ENCODE measurements at places on chromosomes 16 and 17. TPM values are rescaled to one million over a fixed set of nuclear protein-coding genes. Genes with fewer than 3 reads are reported as not detected.
A peak's percentile ranks its signal among the peaks of the same experiment; 100 is the strongest.

DNA sequence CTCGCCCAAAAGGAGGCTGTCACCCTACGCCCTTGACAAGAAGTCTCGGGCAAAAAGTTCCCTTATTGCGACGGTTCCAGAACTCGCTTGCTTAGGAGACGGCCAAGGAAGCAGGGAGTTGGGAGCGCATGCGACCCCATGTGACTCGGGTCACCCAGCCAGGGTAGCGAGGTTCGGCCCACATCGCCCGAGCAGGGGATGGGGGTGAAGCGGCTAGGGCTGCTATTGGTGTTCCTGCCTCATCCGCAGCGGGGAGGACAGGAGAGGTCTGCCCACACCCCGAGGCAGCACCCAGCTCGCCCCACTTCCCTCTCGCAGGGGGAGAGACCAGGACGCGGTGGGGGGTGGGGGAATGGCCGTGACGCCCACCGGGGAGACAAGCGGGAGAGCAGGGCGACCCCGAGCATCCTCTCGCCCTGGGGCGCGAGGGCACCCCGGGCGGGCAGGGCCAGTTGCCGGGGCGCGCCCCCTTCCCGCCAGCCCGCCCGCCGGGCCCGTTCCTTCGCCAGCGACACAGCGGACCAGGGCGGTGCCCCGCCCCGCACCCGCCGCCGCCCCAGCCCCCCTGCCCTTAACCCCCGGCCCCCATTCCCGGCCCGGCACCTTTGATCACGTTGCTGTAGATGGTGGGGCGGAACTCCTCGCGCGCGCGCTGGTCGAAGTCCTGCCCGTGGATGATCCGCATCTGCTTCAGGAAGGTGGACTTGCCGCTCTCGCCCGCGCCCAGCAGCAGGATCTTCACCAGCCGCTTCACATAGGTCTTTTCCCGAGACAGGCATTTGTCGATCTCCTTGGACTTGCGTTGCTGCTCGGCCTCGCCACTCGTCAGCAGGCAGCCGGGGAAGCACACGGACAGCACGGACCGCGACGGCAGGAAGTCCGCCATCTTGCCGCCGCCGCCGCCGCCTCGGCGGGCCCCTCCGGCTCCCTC is 567 bp downstream of the GNA13 start:
- DNase-seq = peak; percentile 53

- DNase-seq = peak; percentile 4
Measured at GRCh38 chr17:12287953-12288352, 267.3 kb downstream of the MAP2K4 start.

DNA sequence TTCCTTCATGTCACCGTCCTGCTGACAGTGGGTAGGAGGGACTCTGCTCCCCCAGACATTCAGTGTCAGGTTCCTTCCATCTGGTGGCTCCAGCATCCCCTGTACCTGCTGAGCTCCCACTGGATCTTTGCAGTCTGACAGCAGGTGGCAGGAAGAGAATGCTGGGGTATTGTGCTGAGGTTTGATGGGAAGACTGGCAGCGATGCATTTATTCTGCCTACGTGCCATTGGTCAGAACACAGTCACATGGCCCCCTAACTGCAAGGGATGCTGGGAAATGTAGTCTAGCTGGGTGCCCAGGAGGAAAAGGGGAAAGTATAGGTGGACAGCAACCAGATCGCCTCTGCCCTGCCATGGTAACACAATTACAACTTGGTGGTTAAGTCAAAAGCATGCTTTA is 44.4 kb downstream of the IRX3 start:
- DNase-seq = no peak

XAF1 gene
- 45.8 TPM for total RNA-seq

DNA sequence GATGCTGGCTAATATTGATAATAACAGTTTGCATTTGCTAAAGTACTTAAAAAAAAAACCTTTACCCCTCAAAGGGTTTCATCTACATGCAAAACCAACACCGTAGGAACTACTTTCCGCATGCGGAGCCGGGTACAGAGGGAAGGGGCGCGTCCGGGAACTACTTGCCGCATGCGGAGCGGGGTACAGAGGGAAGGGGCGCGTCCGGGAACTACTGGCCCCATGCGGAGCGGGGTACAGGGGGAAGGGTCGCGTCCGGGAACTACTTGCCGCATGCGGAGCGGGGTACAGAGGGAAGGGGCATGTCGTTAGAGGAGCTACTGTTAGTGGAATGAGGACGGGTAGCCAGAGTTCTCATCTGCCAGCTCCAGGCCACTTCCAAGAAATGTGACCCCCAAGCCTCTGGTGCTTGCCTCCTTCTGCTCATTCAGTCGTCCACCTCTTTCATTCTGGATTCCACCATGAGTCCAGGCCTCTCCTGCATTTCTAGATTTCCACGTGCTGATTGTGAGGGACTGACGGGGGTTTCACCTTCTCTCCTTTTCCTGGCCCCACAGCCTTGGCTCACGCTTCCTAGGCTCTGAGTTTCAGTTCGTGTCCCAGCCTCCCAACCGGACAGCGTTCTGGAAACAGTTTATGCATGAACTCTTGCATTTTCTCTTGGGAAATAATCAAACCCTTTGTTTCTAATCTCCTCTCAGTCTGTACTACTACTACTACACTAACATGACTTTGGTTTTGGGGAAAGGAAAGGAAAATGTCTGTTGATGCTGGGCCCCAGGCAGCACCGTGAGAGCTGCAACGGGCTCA is 26.9 kb downstream of the MINK1 start:
- DNase-seq = no peak

ARHGAP44 gene
- 0.64 TPM for total RNA-seq

ADAD2 gene
- not detected for total RNA-seq

C17orf113 gene
- total RNA-seq = 0.32 TPM

SLC47A2 gene
- total RNA-seq = not detected

GRCh38 chr17:19448341-19449268 is 37.6 kb downstream of the RNF112 start:
- peak; percentile 99 for DNase-seq

GRCh38 chr16:88539261-88539651 is 30.9 kb upstream of the ZC3H18 start:
- no peak for DNase-seq

DNA sequence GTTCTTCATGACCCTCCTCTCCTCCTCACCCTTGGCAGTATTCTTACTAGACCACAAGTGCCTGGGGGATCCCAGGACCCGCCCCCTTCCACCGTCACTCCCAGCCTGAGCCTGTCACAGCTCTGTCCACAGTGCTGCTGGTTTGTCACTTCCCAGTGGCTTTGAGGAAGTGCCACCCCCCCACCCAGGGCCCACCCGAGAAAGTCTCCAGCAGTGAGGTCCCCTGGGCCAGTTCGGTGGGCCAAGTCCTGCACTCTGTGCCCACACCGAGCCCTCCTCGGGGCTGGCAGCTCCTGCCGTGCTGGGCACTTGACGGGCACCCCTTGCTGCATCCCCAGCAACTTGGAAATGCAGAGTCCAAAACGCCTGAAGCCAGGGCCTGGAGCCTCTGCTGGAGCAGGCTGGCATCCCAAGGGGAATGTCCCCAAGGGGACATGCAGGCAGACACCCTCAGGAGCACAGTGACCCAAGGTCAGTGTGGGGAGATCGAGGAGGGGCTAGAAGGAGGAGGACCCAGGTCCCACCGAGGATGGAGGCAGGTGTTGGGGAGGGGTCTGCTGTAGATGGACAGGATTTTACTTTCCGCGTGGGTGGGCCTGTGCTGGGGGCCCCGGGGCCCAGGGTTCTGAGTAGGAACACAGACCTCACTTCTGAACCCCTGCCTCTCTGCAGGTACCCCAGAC is 15.5 kb downstream of the MMP15 start:
- DNase-seq = no peak

KCNH6 gene
- not detected for total RNA-seq

SLFN12L gene
- total RNA-seq = not detected

- DNase-seq = peak; percentile 73
Measured at GRCh38 chr17:40486522-40487370, 14.7 kb downstream of the TNS4 start.

TMEM204 gene
- 22.5 TPM for total RNA-seq

- no peak for DNase-seq
Measured at GRCh38 chr17:73455050-73455687, 143.4 kb upstream of the CDC42EP4 start.

SCGB1C2 gene
- not detected for total RNA-seq

DNA sequence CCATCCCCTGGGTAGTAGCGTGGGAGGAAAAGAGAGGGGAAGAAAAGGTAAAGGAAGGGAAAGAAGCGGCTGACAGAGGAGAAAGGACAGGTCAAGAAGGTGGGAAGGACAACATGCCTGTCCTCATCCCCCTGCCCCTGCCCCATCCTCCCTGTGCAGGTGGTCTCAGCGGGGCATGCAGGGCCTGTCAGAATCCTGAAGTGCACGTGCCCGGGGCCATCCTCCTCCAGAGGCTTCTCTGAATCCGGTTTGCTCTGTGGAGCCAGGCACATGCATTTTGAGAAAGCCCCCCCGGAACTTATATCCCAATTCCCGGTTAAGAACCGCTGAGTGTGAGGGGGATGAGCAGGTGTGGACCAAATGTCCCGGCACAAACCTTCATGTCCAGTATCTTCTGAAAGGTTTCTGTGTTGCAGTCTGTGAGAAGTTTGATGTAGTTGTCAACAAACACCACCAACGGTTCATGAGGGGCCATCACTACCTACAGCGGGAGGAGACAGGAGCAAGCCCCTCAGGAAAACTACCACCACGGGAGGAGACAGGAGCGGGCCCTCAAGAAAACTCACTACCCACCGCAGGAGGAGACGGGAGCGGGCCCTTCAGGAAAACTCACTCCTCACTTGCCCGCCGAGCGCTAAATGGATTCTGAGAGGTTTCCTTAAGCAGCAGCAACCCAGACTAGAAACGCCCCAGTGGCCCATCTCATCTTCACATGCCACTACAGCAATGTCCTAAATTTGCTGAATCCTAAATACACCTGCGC is 167.0 kb upstream of the RPH3AL start:
- no peak for DNase-seq

TMEM100 gene
- total RNA-seq = 1.3 TPM

ARL5C gene
- total RNA-seq = not detected

UBALD2 gene
- total RNA-seq = 5.6 TPM

- DNase-seq = no peak
Measured at GRCh38 chr17:64497565-64498035, 746 bp upstream of the POLG2 start.

SIAH1 gene
- total RNA-seq = 28.9 TPM

- no peak for DNase-seq
Measured at GRCh38 chr16:75579281-75579834, 13.2 kb downstream of the GABARAPL2 start.

DNA sequence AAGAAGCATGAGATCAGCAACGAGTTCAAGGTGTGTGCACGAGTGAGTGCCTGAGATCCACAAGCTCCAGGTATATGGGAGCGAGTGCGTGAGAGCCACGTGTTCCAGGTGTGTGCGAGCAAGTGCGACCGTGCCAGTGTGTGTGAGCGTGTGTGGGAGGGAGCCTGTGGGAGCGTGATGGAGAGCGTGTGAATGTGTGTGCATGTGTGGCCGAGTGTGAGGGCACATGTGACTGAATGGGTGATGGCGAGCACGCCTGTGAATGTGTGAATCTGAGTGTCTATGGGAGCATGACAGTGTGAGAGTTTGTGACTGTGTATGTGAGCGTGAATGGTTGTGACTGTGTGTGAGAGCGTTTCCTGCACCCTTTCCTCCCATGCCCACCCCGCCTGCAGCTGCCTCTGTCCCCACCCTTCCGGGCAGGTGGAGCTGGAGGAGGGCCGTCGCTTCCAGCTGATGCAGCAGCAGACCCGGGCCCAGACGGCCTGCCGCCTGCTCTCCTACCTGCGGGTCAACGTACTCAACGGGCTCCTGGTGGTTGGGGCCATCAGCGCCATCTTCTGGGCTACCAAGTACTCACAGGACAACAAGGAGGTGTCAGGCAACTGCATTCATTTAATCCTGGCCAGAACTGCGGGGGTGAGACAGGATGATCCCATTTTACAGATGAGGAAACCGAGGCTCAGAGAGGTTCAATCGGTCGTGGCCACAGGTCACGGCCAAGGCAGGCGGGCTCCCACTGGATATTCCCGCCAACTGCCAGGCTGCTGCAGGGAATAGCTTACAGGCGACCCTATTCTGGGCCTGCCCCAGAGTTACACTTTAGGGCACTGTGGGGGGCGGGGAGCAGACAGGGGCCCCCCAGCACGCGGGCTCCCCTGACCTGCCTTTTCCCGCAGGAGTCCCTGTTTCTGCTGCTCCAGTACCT is 3.7 kb downstream of the TMC8 start:
- peak; percentile 36 for DNase-seq

SHBG gene
- total RNA-seq = 0.64 TPM

- DNase-seq = no peak
Measured at GRCh38 chr17:34781571-34782108, 179.6 kb downstream of the CCT6B start.

DNA sequence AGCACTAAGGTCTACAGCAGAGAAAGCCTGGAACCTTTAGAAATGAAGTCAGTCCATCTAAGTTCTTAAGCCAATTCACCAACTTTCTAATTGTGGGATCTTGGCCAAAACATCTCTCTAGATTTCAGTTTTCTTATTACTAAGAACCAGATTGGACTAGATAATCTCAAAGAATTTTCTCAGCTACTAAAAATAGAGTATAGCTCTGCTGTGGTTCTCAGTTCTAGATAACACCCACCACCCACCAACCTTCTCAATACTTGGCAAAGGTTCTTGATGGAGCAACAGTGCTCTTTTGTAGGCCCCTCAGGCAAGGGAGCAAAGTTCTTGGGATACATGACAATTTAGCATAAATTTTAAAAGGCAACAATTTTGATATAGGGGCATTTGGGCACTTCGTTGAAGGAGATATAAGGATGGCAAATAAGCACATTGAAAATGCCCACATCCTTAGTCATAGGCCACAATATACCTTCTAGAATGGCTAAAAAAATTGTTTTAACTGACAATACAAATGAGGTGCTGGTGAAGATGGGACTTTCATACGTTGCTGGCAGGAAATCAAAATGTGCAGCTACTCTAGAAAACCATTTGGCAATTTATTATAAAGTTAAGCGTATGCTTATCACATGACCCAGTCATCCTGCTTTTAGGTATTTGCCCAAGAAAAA is 74.4 kb upstream of the TMEM132E start:
- no peak for DNase-seq

RNF43 gene
- total RNA-seq = not detected

GRCh38 chr16:88317613-88317965 is 65.2 kb upstream of the ZNF469 start:
- peak; percentile 78 for DNase-seq

SLC52A1 gene
- 0.43 TPM for total RNA-seq

GRCh38 chr17:27945333-27945616 is 52.1 kb upstream of the LYRM9 start:
- DNase-seq = no peak

RHOT2 gene
- 44.0 TPM for total RNA-seq

Measured in fibroblast of villous mesenchyme (primary cell).